ENCODE measurements at places on chromosomes 13 and 19. TPM values are rescaled to one million over a fixed set of nuclear protein-coding genes. Genes with fewer than 3 reads are reported as not detected.
A peak's percentile ranks its signal among the peaks of the same experiment; 100 is the strongest.

DNA sequence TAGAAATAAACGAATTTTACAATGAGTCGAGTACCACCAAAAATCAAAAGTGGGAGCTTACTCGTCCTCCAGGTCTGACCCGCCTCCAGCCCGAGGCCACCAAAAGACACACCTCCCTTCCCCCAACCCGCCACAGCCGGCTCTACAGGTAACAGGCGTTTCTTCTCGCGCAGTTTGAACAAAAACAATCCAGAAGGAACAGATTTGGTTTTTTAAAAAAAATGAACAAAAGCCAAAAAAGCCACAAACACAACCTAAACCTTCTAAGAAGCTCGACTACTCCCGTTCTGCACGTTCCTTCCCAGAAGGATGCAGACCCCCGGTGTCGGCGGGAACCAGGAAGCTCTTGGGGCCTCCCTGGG is 671 bp downstream of the ZDHHC20 start:
- DNase-seq = peak; percentile 18

DNA sequence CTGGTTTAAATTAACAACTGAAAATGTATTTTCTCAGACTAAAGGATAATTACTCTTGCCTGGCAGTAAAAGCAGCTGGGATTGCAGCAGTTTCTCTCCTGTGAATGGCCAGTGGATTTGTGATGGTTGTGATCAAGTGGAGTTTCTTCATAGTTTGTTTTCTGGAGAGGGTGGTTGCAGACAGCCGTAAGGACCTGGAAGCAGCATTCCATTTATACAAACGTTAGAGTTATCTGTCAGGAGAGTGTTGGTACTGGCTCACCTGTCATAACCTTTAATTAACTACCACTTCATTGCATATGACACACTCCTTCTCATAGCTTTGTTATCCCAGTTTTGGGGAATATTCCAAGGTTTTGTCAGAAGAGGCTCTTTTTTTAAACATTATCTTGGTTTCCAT is 258.4 kb upstream of the SLC10A2 start:
- DNase-seq = no peak

- no peak for DNase-seq
Observed at GRCh38 chr13:111337206-111337605, 16.8 kb downstream of the TEX29 start.

Gene ZNF547
- polyA plus RNA-seq = not detected

Gene MISP3
- 0.29 TPM for polyA plus RNA-seq

GRCh38 chr19:32717496-32717895 is 2.1 kb upstream of the TDRD12 start:
- no peak for DNase-seq

Gene ZNF135
- polyA plus RNA-seq = 14.2 TPM

DNA sequence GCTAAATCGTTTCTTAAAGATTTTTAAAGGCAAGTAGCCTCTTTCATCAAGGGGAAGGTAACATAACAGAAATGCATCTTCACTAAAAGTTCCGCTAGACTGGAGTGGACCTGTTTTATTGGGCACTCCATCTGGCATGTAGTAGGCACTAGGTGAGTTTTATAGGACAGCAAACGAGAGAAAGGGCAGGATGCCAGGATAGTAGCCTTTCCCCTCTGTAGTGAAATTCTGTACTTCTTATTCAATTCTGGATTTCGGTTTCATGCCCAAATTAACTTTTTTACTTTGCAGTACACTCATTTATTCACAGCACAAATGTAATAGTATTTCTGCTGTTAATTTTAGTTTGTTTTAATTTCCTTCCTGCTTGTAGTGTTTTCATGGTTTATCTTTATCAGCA is 45.2 kb downstream of the GPR180 start:
- DNase-seq = no peak

DNA sequence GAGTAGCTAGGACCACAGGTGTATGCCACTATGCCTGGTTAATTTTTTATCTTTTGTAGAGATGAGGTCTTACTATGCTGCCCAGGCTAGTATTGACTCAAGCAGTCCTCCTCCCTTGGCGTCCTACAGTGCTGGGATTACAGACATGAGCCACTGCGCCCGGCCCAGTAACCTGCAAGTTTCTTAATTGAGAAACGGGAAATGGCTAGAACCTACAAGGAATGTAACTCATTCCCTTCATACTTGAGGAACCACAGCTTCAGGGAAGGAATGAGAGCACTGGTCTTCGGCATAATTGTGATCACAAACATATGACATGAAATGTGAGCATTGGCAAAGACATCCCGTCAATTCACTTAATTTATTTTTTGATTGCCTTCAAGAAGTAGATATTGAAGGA is 157.0 kb downstream of the KLF5 start:
- DNase-seq = no peak

Gene ZNF439
- 3.8 TPM for polyA plus RNA-seq

DNA sequence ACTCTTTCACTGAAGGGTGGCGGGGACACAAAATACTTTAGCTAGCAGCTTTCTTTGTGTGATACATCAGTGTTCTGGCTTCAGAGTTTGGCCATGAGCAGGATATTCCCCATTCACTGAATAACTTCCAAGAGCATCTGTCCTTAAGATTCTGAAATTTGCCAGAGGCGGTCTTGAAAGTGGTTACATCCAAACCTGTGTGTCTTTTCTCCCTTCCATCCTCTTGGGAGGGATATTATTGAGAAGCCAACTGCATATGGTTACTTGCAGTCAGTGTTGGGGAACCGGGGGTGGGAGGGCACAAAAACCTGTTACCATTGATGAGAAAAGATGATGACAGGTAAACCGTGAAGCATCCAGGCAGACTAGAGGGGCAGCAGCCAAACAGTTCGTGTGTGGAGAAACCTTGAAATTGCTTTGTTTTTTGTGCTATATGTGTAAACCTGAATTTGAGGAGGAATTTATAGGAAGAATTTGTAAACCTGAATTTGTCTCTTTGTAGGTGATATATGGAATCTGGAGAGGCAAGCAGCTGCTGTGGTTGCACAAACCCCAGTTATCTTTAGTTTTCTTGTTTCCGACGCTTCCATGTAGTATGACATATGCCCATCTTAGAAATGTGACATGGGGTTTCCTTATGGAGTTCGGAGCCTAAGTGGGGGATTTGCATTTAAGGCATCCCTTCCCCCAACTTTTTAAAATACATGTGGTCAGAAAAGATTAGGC is 104.8 kb downstream of the WDFY2 start:
- DNase-seq = peak; percentile 40

Gene ATP1A3
- 0.96 TPM for polyA plus RNA-seq

GRCh38 chr19:7348587-7349230 is at the start of gene ARHGEF18:
Gene ARHGEF18 (plus strand): TSS chr19:7348937. CDS start chr19:7362891, 13,954 bp downstream.
- DNase-seq = no peak

Gene RNF17
- polyA plus RNA-seq = 0.07 TPM

Gene ZNF582
- 6.2 TPM for polyA plus RNA-seq

Gene ELANE
- polyA plus RNA-seq = not detected

Gene MAP4K1
- 5.2 TPM for polyA plus RNA-seq

- DNase-seq = peak; percentile 15
Observed at GRCh38 chr19:43527860-43528622, 1.0 kb upstream of the ETHE1 start.

DNA sequence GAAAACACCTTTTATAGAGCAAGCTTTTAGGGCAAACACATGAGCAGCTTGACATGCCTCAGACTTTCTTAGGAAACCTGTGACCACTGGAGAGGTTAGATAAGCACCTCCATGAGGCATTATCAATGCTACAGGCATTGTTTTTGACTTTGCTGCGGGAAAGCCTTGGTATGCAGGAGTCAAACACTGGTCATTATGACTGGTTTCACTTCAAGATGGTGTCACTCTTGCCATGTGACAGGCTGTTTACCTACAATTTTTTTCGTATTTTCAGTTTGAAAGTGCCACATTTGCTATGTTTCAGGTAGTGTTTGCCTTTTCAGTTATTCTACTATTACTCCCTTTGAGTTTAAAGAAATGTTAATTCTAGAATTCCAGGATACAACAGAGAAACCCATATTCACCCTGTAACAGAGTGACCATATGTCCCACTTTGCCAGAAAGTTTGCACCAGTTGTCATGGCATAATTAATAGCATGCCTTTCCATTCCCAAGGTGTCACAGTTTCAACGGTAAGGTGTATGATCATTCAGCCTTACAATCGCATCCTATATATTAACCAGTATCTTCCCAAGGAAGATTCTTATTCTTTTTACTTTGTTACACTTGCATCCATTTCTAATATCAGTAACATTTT is 33.0 kb downstream of the USP12 start:
- no peak for DNase-seq

- no peak for DNase-seq
Observed at GRCh38 chr13:33340631-33341030, 55.1 kb upstream of the STARD13 start.

- DNase-seq = no peak
Observed at GRCh38 chr19:50500060-50500752, 10.8 kb downstream of the JOSD2 start.

GRCh38 chr19:19026299-19026971 is 6.9 kb downstream of the SUGP2 start:
- no peak for DNase-seq

DNA sequence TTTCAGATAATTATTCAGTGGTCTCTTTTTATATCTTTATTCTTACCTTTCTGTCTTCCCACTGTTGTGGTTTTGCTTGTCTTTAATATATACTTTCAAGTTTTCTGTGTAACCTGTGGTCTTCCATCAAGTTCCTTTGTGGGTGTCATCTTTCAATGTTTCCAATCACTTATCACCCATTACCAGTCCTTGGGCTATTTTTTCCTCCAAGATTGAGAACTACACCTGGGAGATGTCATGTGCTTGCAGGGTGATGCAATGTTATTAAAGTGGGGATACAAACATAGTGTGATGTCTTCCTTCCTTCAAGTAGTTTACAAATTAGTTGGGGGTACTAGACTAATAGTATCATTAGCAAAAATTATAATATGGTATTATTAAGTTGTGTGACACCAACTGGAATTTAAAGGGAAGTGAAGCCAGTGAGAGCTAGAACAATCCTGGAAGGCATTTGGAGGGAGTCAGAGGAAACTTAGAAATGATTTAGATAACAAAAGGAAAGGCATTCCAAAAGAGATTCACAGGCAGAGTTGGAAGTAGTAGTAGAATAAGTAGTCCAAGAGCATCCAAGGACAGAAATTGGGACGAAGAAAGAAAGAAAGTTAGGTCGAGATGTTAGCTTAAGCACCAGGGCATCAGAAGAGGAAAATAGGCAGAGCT is 3.4 kb downstream of the FNDC3A start:
- DNase-seq = no peak

- DNase-seq = no peak
Observed at GRCh38 chr13:100334214-100334613, 245.3 kb downstream of the PCCA start.

GRCh38 chr19:6222884-6223283 is 56.9 kb downstream of the MLLT1 start:
- no peak for DNase-seq

Gene KCNJ14
- 0.63 TPM for polyA plus RNA-seq

DNA sequence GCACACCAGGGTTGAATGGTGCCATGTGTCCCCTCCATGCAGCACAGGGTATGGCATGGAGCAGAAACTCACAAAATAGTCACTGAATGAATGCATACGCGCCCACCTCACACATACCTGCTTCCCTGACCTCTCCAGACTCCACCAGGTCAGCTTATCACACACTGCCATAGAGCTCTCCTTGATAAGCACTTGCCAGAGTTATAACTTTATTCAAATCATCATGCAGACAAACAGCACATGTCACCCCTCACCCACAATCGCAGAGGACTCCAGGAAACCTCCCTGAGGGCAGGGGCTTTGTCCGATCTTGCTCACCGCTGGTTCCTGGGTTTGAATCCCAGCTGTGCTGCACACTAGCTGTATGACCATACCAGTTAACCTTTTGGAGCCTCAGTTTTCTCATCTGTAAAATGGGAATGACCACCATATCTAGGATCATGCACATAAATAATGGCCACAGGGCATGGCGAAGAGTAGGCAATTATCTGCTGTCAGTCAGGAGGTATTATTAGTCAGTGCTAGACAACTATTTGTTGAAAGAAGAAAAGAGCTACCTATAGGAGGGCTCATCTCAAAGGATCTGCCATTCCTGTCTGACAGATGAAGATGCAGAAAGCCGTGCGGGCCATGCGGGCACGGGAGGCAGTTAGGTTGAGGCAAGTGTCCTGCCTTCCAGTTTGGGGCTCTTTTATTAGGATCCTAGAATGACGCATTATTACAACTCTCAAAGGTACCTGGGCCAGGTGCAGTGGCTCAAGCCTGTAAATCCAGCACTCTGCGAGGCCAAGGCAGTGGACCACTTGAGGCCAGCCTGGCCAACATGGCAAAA is 14.0 kb downstream of the XRCC1 start:
- DNase-seq = no peak

DNA sequence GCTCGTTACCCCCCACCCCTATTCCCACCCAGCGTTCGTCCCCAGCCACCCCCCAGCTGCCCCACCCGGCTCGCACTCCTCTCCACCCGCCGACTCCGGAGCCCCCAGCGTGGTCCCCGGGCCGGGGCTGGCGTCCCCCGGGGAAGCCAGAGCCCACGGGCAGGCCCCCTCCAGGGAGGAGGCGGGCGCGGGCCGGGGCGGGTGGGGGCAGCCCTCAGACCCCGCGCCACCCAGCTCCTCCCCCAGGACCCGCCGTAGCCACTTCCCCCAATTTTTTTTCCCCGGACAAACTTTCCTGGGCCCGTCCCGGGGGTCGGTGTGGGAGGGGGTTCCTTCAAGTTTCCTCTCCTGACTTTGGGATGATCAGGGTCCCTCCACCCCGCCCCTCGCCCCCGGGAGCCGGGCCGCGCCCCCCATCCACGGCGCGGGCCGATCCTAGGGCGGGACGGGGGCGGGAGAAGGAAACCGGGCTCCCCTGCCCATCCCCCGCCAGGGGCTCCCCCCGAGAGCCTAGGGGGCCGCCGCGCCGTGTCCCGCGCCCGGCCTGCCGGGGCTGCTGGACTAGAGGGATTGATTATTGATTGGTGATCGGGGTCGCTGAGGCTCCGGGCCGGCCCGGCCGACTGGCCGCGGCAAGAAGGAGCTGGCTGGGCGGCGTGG is 927 bp upstream of the TSHZ3 start:
- peak; percentile 39 for DNase-seq
